Thoracic aorta (tissue), 2 donors: ENCODE measurements at places on chromosomes 6 and 20.

- DNase-seq, result peak; percentile 58
These were observed 1.8 kb downstream of the ADAM33 start for GRCh38 chr20:3679749-3680700.

GRCh38 chr6:4300917-4301316 lies 165.5 kb upstream of the ECI2 start:
- no peak for DNase-seq

DNA sequence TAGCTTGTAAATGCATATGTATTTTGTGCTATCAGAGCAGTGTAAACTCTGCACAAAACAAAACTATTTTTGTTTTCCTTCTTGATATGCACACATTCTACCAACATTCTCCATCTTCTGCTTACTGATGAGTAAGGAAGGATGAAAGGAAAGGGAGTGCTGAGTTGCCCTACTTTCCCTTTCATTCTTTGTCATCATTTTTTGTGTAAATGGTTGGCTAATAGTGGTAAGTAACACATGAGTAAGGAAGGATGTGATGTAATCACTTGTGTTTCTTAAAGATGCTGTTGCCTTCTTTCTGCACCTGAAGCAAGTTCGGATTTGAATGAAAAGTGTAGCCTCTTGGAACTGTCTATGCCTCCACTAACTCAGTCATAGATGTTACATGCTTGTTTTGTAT lies 4.6 kb upstream of the REV3L start:
- DNase-seq, result no peak

DNA sequence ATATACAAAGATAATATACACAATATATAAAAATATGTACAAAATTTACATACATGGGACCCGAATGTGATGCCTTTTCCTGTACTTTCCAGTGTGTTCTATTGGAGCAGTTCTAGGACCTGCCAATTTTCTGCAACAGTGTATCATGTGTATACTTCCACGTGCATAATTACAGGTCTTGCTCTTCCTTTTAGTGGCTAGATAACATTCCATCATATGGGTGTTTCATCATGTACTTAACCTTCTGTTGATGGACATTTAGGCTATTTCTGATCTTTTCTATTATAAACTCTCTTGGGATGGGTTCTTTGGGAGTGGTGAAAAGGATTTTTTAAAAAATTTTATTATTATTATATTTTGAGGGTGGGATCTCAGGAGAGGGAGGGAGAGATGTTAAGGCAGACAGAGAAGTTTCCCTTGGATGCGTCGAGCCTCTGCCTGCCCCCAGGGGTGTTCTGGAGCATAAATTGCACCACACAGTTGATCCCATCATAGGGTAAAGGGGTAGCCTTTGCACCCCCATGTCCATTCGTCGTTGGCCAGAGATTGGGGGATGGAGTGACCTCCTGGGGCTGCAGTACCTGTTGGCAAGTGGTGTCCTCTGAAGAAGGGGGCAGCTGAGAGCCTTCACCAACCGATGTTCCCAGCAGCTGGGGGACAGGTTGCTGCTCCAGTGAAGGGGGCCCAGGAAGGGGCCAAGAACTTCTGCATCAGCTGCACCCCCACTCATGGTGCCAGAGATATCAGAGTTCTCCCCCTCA lies 110.3 kb downstream of the TOX2 start:
- DNase-seq, result no peak

DNA sequence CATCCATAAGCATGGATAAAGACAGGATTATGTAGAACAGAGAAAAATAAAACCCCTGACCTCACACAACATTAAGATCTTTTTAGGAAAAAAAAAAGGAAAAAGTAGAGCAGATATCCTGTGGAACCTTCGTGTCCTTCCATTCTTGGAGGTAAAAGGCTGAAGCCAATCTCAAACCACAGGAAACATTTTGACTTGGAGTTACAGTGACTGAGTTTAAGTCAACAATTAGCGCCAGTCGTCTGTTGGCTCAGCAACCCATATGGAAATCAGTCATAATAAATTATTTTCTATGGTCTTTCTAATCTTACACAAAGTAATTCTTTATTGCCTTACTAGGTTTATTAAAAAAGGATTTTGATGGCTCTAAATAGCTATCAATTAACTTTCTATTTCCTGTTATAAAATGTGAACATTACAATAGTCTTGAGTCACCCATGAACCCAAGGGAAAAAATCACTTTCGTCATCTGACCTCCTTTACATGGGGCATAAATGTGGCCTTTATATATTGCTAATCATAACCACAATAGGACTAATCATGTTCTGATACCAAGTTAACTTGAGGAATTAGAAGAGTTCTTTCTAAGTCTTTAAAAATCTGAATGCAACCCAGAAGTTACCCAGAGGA lies 592.9 kb downstream of the TFAP2B start:
- DNase-seq, result no peak

GRCh38 chr6:155177363-155177961 lies 86.4 kb upstream of the CLDN20 start:
- DNase-seq, result no peak

DNA sequence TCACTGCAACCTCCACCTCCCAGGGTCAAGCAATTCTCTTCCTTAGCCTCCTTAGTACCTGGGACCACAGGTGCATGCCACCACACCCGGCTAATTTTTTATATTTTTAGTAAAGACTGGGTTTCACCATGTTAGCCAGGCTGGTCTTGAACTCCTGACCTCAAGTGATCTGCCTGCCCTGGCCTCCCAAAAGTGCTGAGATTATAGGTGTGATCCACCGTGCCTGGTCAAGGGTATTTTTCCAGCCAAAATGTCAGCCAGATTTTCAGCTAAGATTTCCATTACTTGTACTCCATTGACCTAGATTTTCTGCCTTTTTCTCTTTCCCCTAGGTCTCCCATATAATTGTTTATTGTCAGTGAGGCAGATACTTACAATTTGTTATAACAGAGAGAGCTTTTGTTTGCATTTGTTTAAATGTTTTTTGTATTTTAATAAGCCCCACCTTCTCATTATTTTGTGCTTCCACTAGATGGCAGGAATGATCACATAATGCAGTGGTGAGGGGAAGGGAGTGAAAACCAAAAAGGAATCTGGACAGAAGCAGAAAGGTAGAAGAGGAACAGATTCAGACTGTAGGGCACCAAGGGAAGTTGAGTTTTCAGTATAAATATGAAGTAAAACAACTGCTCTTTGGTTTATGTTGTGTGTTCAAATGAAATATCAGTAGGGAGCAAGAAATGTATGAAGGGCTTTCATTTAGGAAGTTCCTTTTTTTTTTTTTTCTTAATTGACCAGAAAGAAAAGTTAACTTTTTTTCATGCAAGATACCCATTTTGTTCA lies 29.7 kb downstream of the RPF2 start:
- DNase-seq, result no peak

DNA sequence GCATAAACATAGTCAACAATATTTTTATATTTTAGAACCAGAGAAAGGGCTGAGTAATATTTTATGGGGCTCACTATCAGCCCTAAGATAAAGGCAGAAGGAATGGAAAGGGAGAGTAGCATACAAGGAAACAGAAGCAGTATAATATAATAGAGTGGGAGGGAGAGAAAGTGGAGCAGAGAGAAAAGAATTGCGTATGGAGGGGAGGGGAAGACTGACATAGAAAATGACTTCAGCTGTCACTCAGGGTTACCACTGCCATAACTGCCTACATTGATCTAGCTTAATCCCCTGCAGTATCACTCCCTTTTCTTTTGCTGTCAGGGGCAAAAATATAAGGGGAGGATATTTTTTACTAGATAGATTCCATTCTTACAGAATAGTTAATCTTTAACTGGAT lies 1133.5 kb upstream of the MAP3K7 start:
- DNase-seq, result no peak

DNA sequence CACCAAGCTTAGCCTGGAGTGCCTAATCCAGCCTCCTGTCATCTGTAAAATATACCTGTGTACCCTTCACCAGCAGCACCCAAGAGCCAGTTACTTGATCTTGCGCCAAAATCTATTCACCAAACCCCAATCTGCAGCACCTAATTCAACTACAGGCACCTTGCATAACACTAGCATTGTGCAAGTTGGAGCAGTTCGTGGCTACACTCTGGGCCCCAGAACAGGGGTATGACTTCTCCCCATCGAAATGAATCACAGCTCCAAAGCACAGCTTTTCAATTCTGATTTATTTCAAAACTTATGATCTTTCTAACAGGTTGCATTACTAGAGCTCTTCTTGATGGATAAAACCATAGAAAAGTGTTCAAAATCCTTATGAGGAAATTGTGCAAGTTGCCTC lies 100.4 kb upstream of the TCF21 start:
- DNase-seq, result no peak

DNA sequence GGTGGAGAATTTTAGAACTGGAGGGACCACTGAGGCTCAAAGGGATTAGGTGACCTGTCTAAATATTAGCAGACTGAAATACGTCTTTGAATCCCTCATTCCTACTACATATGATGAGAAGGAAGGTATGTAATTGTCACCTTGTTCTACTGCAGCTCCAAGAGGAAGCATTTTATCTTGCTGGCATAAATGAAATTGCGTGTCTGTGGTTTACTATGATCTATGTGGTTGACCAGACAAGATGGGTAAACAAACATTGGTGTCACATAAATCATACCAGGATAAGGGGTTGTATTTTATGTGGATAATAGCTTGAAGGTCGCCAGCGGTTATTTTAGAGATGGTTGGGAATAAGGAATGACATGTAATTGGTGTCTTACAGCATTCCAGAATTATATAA lies 78.2 kb downstream of the LAMA4 start:
- DNase-seq, result no peak

DNA sequence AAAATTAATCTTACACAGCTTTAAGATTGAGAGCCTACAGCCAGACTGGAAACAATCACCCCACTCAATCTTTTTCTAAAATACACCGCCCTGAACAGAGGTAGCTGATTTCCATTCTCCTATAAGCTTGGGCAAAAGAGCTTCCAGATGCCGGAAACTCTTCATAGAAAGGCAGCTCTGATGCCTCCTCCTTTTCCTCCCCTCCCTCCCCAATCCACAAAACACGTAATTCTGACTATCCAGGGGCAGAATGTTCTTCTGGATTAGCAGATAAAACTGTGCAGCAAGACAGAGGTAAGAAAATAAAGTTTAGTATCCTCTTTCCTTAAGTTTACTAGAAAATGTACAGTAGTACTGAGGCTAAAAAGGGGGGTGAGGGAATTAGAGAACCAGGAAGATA lies 15.8 kb downstream of the ADNP start:
- no peak for DNase-seq

DNA sequence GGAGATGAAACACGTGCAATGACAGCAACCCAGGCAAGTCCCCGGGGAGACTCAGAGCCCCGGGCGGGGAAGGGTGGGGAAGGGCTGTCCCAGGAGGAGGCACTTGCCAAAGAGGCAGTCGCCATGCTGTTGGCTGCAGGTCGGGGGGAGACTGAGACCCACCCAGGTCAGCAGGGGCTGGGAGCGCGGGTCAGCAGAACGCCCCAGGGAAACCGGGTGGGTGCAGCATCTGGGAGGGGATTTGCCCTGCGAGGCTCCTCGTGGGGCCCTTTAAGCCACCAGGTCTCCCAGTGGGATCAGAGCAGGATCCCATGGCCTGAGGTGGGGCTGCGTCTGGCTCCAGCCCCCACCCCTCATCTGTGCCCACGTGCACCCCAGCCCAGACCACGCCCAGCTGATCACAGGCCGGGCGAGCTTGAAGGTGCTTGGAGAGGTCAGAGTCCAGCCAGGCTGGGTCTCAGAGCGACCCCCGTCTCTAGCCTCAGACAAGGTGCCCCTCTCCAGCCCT lies 65.5 kb downstream of the YTHDF1 start:
- no peak for DNase-seq

DNA sequence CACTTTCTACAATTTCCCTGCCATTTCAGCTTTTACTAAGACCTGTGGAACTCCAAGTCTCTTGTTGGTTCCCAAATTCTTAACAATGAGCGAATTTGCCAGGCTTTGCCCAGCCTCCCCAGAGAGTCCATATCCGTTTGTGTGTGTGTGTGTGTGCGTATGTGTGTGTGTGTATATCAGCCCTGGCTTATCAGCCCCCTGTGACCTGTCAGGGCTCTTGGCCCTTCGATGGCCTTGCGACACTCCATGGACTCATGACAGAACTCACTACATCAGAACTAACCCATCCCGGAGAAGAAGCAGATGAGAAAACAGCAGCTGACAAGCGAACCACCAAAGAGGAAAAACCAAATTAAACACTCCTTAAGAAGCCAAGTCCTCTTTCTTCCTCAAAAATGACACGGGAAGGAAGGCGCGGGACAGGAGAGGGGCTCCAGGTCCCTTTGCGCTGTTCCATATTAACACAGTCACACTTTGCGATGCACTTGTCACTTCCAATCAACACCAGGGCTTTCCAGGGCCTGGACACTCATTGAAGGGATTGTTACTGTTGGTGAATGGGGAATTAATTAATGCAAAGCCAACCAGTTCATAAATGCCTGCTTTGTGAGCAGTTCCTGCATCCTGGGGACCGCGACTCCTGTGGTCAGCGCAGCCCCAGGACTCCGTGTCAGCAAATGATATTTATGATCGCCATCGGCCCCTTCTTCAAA lies 524.0 kb downstream of the CD83 start:
- DNase-seq, result no peak

DNA sequence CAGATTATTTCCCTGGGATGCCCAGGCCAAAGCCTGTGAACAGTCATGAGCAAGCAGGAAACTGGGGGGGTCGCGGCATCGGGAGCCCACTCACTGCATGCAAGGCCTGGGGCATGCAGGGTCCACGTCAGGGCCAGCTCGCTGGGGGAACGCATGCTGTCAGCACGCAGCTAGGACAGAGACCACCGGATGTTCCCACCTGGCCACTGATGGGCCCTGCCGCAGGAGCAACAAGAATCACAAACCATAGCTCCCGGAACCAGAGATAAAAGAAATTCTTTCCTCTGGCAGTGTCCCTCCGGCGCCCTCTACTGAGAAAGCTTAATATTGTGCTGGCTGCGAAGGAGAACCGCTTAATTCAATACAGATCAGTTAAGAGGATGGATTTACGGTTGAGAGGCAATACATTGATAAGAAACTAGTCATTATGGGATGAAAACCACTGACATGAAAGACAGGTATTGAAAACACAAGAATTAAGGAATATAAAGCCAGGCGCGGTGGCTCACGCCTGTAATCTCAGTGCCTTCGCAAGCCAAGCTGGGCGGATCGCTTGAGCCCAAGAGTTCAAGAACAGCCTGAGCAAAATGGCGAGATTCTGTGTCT lies 32.6 kb downstream of the C6orf15 start:
- DNase-seq, result peak; percentile 33

- DNase-seq, result no peak
These were observed 14.5 kb downstream of the ARHGAP18 start for GRCh38 chr6:129695373-129696027.

GRCh38 chr6:127969701-127970100 lies 68.8 kb upstream of the THEMIS start:
- no peak for DNase-seq

- DNase-seq, result no peak
These were observed 333.4 kb downstream of the BCKDHB start for GRCh38 chr6:80439721-80440470.

GRCh38 chr6:119749335-119749734 lies 399.8 kb upstream of the MAN1A1 start:
- DNase-seq, result no peak

DNA sequence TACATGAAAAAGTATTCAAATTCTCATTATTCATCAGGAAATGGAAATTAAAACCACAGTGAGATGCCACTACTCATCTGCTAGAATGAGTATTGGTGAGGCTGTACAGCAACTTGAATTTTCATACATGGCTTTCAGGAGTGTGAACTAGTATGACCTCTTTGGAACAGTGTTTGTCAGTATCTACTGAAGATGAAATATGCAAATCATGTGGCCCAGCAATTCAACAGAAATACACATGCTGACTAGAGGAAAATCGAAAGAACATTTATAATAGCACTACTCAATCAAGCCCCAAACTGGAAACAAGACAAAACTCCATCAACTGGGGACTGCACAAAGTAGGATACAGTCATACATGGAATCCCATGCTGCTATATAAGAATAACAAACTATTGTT lies 102.2 kb downstream of the DCDC2 start:
- DNase-seq, result no peak
